Naive thymus-derived CD8-positive, alpha-beta T cell (primary cell): ENCODE measurements at places on chromosomes 6 and 20. TPM values are rescaled to one million over a fixed set of nuclear protein-coding genes. Genes with fewer than 3 reads are reported as not detected.

Gene GINM1
- total RNA-seq, result 20.9 TPM

Gene CRISP2
- total RNA-seq, result not detected

Gene HLA-DPB1
- total RNA-seq, result 42.8 TPM

Gene SLC22A16
- total RNA-seq, result not detected

Gene DLK2
- total RNA-seq, result 0.71 TPM

Gene ULBP1
- 0.16 TPM for total RNA-seq

Gene SEMG1
- total RNA-seq, result not detected

Gene HIVEP2
- 99.2 TPM for total RNA-seq

Gene DPM1
- total RNA-seq, result 45.4 TPM

Gene UNC93A
- not detected for total RNA-seq

Gene PRELID3B
- total RNA-seq, result 37.9 TPM

Gene CPXM1
- not detected for total RNA-seq

Gene KIF25
- total RNA-seq, result not detected

Gene LHFPL5
- total RNA-seq, result not detected

Gene FANCE
- total RNA-seq, result 9.0 TPM

Gene CLDN20
- total RNA-seq, result not detected

Gene FKBP5
- 75.4 TPM for total RNA-seq

Gene PROKR2
- not detected for total RNA-seq

Gene EEF1E1
- total RNA-seq, result 28.6 TPM

Gene TFEB
- total RNA-seq, result 10.8 TPM

Gene FUT9
- not detected for total RNA-seq

Gene SNHG17
- 75.3 TPM for total RNA-seq

Gene SLC35D3
- total RNA-seq, result not detected

Gene ADGRF1
- not detected for total RNA-seq

Gene PSORS1C1
- not detected for total RNA-seq

Gene RNF182
- total RNA-seq, result not detected

Gene MCUR1
- total RNA-seq, result 12.2 TPM

Gene SLC26A8
- total RNA-seq, result not detected

Gene RAE1
- 34.0 TPM for total RNA-seq

Gene IPCEF1
- 102 TPM for total RNA-seq
